Stimulated activated CD8-positive, alpha-beta memory T cell treated with anti-CD3 and anti-CD28 coated beads, Interleukin-4, amount 100 ng/mL, for 1 hour (primary cell): ENCODE measurements at places on chromosomes 2 and 18.

- DNase-seq: no peak
Measured at GRCh38 chr2:205087862-205088261, 542.6 kb downstream of the PARD3B start.

DNA sequence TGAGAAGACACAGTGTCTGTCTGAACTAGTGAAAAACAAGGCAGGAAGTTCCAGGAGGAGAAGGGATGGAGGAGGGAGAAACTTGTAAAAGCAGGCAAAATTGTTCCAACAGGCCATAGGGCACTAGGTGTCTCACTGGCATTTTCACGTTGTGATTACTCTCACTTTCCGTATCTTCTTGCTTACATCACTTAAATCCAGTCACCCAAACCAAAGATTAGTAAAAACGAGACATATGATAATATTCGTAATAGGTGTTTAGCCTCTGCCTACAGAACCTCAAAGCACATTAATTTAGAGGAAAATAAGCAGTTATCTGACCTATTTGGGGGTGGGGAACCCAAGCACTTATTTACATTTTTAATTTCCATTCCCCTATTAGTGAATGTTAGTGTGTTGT is 78.3 kb downstream of the POU3F3 start:
- DNase-seq: no peak

DNA sequence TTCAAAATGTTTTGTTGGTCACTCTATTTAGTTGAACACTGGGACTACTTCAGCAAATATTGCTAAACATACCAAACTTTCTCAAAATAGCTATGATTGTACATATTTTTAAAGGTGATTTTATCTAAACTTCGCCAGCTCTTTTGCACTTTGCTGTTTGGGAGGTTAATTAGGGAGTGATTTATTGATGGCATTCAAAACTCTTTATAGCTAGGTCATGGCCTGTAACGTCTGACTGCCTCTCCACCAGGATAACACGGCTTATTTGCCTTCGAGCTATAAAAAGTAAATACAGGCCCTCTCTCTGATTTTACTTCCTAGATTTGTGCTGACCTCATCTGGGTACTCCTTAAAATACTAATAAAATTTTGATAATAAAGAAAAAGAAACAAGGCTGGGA is 931.9 kb downstream of the DCDC2C start:
- DNase-seq: no peak

DNA sequence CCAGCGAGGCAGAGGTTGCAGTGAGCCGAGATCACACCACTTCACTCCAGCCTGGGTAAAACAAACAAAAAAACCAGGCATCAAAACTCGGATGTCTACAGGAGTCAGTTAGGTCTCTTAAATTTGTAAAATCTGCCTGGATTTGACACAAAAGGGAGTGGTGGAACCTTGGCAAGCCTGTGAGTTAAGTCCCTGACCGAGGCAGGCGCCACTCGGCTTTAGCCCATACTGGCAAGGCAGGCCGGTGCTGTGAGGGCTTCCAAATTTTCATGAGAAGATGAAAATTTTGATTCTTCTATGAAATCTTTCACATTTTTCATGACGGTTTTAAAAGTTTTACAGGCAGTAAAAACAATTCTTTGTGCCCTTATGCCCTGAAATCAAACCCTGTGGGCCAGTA is 165.8 kb downstream of the FMNL2 start:
- DNase-seq: no peak

GRCh38 chr2:214489702-214490101 is 78.8 kb downstream of the VWC2L start:
- no peak for DNase-seq

- DNase-seq: no peak
Measured at GRCh38 chr2:166844111-166844510, 44.2 kb upstream of the XIRP2 start.

- no peak for DNase-seq
Measured at GRCh38 chr18:416930-417329, 83.6 kb downstream of the COLEC12 start.

GRCh38 chr2:56369316-56369715 is 185.5 kb downstream of the CCDC85A start:
- DNase-seq: no peak

DNA sequence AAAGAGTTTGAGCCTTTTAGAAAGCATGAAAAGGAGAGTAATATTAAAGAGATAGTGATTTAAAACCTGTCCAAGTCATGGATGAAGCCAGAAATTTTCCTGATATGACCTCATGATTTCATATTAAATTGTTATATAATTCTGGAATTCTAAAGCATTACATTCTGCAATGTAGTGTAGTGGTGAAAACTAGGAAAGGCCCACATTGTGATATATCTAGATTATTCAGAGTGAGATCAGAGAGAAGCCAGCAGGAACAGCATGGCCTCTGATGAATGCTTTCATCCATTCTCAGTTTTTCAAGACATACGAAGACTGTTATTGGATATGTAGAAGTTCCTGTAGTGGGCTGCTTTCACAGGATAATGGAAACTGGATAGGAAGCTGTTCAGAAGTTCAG is 98.8 kb downstream of the LCLAT1 start:
- no peak for DNase-seq

GRCh38 chr2:209763106-209763505 is 8.5 kb upstream of the UNC80 start:
- DNase-seq: no peak

DNA sequence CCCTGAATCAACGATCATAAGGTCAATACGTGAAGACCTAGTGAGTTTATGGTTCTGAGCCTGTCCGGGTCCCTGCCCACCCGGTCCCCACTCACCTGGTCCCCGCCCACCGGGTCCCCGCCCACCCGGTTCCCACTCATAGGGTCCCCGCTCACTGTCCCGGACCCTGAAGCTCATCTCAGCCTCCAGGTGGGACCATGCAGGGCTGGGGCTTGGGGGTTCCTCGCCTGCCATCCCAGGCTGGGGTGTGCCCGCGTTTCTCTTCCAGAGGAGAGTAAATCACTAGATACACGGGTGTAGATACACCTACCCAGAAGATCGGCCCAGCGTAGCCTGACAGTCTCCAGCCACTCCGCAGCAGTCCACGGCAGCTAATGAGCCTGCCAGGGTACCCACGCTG is 131.5 kb downstream of the MBP start:
- no peak for DNase-seq

GRCh38 chr2:47916412-47916811 is 10.1 kb upstream of the FBXO11 start:
- DNase-seq: no peak

- DNase-seq: no peak
Measured at GRCh38 chr2:134320930-134321329, 67.1 kb downstream of the MGAT5 start.

GRCh38 chr2:240288087-240288521 is 147.4 kb upstream of the GPC1 start:
- DNase-seq: no peak

DNA sequence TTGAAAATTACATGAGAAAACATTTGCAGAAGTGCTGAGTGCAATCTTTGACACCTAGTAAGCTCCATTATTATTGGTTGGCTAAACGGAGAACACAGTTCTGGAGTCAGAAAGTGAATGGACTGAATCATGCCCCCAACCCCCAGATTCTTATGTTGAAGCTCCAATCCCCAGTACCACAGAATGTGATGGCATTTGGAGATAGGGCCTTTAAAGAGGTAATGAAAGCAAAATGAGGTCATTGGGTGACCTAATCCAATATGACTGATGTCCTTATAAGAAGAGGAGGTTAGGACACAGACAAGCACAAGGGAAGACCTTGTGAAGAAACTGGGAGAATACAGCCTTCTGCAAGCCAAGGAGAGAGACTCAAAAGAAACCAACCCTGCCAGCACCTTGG is 200.9 kb upstream of the EPAS1 start:
- no peak for DNase-seq
